BJ (cell line): ENCODE measurements at places on chromosomes 16 and 17.

- DNase-seq: no peak
Measured at GRCh38 chr16:56321571-56321970, 103.8 kb downstream of the AMFR start.

DNA sequence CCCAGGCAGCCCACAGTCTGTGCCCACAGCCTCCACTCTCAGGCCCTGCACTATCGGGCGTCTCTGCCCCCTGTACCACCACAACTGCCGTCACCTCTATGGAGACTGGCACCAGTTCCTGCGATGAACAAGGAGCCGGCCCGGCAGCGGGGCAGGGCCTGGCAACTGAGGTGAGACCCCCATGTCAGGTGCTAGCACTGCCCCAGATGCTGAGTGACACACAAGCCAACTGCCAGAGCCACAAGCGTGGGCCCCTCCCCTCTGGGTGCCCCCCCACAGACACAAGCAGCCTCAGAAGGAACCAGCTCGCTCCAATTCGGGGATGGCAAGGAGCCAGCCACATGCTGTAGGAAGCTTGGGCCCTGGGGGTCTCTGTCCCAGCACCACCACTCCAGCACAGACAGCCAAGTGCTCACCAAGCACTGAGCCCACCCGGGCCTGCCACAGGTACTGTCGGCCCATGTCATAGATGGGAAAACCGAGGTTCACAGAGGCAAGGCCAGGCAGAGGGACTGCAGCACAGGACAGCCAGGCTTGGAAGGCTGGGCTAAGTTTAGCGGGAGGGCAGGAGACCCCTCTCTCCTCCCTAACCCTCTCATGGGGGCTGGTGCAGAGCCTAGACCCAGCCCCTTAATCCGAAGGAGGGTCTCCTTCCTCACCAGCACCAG, 1.5 kb upstream of the PVALEF start:
- no peak for DNase-seq

- DNase-seq: no peak
Measured at GRCh38 chr17:72123530-72124437, 3.0 kb downstream of the SOX9 start.

DNA sequence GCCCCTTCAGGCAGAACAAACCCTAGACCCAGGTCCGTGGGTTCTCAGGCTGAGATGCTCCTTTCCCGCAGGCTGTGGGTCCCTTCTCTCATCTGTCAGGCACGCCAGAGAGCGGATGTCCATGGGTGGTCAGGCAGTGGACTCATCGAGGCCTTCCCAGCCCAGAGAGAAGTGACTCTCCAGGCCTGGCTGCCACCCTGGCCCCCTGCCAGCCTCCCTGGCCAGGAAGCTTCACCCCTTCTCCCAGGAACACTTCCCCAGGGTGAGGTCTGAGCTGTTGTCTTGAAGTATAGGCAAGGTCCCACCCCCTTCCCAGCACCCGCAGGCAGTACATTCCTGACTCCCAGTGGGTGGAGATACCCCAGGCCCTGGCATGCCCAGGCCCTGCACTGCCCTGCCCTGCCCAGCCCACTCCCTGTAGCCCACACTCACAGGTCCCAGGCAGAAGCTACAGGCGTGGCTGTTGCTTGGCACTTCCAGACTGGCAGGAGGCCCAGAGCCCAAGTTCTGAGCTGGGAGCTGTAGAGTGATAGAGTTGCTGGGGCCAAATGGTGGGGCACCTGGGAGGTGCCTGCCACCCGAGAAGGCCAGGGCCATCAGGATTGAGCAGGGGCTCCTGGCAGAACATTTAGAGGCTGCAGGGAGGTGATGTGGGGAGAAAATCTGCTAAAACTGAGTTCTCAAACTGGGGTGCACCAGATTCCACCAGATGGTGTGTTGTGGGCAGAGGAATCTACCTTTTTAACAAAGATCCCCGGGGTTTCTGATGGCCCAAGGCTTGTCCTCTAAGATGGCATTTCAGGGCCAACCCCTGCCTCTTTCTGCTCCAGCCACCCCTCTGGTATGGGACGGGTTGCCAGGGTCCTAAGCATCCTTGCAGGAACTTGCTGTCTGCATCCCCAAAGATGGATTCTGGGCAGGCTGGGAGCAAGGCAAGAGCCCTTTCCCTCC, 6.7 kb downstream of the ITGA3 start:
- DNase-seq: no peak

DNA sequence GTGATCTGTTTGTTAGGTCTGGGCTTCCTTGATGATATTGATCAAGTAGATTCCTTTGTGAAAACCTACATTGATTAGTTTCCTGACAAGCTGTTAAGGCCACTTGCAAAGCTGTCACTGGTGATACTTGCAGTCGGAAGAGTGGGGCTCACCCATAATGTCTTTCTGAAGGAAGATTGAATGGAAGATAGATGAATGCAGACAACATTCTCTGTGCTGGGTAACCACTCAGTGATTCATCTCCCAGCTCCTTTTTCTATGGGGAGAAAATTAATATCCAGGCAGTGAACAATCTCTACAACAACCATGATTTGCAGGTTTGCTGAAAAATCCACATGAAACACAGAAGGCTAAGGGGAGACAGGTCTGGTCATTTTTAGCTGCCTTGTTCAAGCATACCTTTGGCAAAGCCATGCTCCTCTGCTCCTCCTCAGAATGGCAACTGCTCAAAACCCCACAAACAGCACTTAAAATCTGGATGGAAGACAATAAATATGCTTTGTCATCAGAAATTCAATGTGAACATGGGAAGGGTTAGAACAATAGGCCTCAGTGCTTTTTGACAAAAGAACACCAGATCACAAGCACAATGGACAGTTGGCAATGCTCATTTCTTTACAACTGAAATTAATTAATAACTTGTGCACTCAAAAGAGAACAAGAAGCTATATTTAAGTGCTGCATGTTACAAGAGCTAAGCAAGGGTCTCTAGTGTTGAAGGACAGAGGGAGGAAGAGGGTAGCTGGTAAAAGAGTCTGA, 495.4 kb downstream of the TOX3 start:
- no peak for DNase-seq

DNA sequence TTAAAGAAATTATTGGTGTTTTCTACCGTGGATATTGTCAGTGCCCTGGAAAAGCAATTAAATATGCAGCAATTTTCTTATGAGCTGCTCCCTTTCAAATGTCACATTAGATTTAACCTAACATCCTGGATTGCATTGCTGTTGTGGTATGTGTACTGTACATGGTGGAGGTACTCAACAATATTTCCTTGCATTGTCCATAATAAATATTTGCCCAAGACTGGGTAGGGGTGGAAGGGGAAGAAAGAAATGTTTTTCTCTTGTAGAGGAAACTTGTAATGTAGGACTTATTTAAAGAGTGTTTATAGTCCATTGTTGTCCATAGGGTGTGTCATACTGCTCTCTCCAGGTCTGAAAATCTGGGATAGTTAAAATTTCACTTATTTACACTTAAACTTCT, 346.2 kb upstream of the TBX2 start:
- DNase-seq: no peak

- no peak for DNase-seq
Measured at GRCh38 chr17:44324092-44324570, 492 bp downstream of the SLC25A39 start.

DNA sequence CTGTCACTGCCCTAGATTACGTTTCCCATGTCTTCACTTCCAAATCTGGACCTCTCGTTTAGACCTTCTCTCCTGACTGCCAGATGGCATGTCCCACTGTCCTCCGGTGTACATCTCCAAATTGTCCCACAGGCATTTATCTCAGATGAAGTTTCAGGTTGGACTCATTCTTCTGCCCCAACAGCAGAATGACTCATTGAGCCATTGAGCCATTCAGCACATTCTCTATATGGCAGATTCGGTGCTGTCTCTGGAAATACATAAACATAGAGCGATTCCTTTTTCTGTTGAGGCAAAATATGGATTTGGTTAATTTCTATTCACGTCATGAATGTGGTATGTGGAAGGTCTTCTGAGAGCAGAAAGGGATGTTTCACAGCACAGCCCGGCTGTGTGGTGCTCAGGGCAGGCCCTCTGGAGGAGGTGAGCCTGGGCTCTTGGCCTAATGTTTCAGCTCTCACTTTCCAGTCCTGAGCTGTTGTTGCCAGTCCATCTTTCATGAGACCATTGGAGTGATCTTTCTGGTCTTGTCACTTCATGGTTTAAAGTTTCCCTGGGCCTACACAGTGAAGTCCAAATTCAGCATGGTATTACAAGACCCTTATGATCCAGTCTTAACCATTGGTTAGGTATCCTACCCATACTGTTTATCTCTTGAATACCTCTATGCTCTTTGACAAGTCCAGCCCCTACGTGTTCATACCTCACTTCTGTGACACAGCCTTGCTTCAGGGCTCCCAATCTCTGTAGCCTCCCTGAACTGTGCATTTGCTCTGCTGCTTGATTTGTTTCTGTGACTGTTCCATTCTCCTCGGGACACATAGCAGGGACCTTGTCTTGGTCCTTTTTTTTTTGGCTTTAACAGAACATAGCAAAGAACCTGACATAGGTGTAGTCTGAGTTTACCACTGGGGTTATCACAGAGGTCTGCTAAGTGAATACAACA, 15.9 kb downstream of the HAPSTR1 start:
- no peak for DNase-seq

GRCh38 chr17:4986951-4987766, at the start of gene CAMTA2:
Gene CAMTA2 (minus strand): TSS chr17:4987675. CDS start chr17:4986222, 1,453 bp downstream.
- DNase-seq: no peak

DNA sequence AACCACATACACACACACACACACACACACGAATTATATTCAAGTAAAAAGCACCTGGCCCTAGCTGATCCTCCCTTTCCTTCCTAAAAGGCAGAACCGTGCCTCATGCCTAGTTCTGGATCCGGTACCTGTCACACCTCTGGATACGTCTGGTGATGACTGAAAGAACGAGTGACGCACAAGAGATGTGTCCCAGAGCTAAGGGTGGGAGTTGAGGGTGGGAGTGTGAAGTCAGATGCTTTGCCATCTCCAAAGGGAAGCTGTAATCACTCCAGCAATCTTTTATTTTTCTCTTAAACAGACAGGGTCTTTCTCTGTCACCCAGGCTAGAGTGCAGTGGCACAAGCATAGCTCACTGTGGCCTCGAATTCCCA, 26.5 kb upstream of the GSG1L start:
- DNase-seq: no peak

- no peak for DNase-seq
Measured at GRCh38 chr17:74520790-74521480, 10.3 kb downstream of the CD300LB start.

- DNase-seq: no peak
Measured at GRCh38 chr16:66576296-66576695, 3.0 kb upstream of the CMTM2 start.

DNA sequence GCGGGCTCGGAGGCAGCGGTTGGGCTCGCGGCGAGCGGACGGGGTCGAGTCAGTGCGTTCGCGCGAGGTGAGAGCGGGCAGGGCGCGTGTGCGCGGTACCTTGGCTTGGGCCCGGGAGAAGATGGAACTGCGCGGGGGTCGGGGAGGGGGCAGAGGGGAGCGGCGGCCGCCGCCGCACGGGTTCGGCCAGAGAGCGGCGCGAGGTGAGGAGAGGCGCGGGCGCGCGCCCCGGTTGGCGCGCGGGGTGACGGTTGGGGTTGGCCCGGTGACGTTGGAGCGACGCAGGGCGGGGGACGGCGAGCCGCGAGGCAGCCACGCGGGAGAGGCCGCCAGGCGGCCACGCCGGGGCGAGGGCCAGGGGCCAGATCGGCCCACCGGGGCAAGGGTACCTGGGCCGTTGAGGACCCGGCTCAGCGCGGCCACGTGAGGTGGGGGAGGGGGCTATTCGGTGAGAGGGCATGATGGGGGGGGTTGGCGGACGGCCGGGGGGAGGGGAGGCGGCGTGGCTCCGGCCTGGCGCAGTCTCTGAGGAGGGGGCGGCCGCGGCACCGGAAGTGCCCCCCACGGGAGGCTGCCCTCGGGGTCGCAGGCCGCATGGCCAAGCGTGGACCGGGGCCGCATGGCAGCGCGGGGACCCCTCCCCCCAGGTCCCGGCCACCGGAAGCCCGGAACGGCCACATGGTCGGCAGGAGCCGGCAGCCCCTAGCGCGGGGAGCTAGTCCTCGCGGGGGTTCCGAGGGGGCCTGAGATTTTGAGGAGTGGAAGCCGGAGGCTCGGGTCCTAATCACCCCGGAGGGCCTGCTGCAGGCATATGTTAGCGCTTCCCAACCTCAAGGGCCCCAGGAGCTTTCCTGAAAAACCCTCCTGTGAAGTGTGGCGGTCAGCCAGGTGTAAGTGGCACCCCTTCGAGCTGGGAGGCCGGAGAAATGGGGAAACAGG, 527 bp downstream of the EIF5A start:
- DNase-seq: no peak

DNA sequence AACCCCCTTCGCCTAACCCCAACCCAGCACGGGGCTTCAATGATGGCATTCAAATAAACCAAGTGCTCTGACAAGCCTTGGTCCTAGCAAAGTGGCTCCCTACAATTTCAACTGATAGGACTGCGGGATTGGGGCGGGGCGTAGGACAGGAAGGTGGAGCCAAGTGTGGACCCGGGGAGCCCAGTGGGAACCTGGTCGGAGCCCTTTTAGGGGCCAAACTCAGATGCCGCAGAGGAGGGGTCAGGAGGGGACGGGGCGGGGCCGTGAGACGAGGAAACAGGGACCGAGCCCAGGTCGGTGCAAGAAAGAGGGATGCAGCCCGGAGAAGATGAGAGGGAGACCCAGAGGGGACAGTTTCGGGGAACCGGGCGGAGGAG, 13.2 kb upstream of the CDIPT start:
- DNase-seq: no peak

DNA sequence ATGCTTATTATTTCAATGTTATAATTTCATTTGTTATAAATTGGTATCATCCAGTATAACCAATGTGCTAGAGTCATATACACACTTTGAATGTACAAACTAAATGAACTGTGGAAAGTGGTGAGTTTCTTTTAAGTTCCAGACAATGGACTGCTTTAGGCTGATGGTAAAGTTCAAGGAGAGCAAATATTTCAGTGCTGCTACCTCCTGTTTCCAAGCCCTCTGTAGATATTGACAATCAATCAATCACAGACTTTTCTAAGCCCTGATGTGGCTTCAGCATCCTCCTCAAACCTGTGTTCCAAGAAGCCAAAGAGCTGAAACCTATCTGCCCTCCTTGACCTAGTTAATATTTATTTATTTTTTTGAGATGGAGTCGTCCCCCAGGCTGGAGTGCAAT, 28.2 kb upstream of the SREBF1 start:
- DNase-seq: no peak

GRCh38 chr17:17328251-17328650, 25.1 kb downstream of the NT5M start:
- no peak for DNase-seq

DNA sequence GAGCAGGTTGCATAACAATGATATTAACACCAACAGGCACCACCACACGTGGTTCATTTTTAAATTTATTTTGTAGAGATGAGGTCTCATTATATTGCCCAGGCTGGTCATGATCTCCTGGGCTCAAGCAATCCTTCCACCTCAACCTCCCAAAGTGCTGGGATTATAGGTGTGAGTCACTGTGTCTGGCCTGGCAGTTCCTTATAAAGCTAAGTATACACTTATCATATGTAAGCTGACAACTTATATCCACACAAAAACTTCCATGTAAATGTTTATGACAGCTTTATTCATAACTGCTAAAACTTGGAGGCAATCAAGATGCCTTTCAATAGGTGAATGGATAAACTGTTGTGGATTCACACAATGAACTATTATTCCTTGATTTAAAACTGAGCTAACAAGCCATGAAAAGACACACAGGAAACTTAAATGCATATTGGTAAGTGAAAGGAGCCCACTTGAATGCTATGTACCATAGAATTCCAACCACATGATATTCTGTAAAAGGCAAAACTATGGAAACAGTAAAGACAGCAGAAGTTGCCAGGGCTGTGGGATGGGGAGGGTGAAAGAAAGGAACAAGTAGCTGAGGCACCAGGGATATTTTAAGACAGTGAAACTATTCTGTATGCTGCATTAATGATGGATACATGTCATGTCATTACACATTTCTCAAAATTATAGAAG, 156.5 kb upstream of the KCNJ18 start:
- DNase-seq: no peak
